Fibroblast of the aortic adventitia (primary cell): ENCODE measurements at places on chromosomes 1 and 21. TPM values are rescaled to one million over a fixed set of nuclear protein-coding genes. Genes with fewer than 3 reads are reported as not detected.

The FCRL4 gene
- total RNA-seq, result not detected in 2 replicates

The CACNA1E gene
- total RNA-seq, result not detected in 2 replicates

The TRIM62 gene
- total RNA-seq, result 3.1 and 10.7 TPM in 2 replicates

The C8B gene
- not detected in 2 replicates for total RNA-seq

The TTC13 gene
- 7.4 and 15.1 TPM in 2 replicates for total RNA-seq

The ATF6 gene
- 13.7 and 32.8 TPM in 2 replicates for total RNA-seq

The GREM2 gene
- total RNA-seq, result 2.0 and 26.8 TPM in 2 replicates

The SERPINC1 gene
- not detected in 2 replicates for total RNA-seq

The C1QC gene
- total RNA-seq, result not detected in 2 replicates

The TEX38 gene
- not detected in 2 replicates for total RNA-seq

The BGLAP gene
- total RNA-seq, result 0.18 TPM in 1 of 2 replicates, not detected in the other

DNA sequence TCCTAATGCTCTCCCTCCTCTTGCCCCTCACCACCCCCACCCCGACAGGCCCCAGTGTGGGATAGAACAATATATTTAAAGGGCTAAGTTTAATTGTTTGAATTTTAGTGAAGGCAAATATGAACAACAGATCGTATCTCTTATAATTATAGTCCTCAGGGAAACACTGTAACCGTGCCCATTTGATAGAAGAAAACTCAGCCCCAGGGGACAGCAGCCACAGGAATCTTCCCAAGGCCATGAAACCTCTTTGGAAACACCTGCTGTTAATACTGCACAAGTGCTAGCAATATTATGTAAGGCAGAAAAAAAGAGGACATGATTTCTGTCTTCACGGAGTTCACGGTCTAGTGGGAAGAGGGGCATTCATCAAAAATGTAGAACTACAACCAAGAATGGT, 142.2 kb downstream of the URB2 start:
- no peak for DNase-seq

DNA sequence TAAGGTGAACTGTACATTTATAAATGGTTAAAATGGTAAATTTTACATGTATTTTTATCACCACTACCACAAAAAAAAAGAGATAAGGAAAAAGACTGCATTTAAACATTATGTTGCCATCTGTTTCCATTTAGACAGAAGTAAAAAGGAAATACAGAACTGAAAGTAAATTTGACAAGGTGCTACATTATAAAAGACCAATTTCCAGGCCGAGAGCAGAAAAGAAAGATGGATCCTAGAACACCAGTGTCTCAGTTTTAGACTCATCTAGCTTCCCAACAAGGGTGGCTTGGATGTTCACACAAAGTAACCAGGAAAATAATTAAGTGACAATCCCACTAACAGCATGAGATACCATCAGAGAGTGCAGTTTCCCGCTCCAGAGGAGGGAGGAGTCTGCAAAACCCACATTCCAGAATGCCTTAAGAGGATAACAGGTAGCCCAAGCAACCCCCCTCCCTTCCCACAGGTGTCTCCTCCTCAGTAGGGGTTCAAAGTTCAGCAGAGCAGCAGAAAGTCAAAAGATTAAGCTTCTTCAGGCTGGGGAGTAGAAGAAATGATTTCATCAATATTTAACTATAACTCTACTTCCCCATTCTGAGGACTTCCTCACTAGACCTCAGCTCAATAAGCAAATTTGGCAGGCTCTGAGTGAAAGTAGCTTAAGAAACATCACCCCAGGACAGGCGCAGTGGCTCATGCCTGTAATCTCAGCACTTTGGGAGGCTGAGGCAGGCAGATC, 11.8 kb downstream of the TPM3 start:
- DNase-seq, result no peak

GRCh38 chr1:39410915-39411436, 80.5 kb upstream of the BMP8A start:
- peak; percentile 97 for DNase-seq

- peak; percentile 83 for DNase-seq
Observed at GRCh38 chr1:214445831-214446614, 105.4 kb downstream of the PTPN14 start.

DNA sequence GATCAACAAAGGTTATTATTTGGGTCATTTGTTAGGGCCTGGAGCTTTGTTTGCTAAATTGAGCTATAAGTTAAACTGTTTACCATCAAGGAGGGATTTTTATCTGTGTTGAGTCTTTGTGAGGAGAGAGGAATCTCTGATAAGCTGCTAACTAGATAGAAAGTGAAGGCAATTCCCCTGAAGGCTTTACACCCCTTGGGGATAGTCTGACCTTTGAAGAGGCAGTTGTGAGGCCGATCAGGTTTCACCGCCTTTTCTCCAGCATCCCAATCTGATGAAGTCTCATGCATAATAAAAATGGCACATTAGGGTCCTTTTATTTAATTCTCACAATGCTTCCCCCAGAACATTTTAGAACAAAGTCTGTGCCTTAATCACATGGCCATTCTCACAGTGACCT, 21.8 kb downstream of the C1orf21 start:
- DNase-seq, result no peak

DNA sequence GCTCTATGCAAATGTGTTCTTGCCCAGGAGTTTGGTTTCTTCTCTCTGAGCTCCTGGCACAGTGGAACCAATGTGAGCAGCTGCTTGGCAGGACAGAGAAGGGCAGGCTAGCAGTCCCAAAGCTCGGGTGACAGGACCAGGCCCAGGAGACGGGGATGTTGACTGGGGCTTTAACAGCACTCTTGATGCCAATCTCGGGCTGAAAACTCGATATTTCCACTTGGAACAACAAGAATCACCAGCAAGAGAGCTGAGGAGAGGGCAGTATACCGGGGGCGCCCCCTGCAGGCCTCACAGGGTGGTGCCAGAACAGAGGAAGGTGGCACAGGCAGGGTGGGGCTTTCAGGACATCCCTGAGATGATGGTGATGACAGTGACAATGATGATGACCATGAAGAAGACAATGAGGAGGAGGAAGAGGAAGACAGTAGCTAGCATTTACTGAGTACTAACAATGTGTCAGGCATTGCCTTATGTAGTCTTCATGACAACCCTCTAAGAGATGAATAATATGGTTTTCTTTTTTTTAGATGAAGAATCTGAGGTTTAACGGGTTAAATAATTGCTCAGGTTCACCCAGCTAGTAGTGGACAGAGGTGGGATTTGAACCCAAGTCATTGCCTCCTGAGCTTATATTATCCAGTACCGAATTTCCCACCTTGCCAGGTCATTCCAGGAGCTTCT, 2.7 kb upstream of the KCNJ9 start:
- DNase-seq, result peak; percentile 15

DNA sequence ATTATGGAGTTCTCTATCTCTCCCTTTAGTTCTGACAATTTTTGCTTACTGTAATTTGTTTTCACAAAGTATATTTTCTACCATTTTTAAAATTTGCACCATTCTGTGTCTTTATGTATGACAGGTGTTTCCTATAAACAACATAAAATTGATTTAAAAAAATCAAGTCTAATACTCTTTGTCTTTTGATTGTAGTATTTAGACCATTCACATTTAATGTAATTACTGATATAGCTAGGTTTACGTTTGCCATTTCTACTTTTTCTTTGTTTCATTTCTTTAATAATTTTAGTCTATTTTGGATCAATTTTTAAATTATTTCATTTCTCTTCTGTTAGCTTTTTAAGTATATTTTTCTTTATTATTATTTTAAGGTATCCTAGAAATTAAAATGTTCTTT, 44.4 kb upstream of the LCE5A start:
- DNase-seq, result no peak

GRCh38 chr1:99869304-99869703, 19.1 kb downstream of the AGL start:
- peak; percentile 55 for DNase-seq

DNA sequence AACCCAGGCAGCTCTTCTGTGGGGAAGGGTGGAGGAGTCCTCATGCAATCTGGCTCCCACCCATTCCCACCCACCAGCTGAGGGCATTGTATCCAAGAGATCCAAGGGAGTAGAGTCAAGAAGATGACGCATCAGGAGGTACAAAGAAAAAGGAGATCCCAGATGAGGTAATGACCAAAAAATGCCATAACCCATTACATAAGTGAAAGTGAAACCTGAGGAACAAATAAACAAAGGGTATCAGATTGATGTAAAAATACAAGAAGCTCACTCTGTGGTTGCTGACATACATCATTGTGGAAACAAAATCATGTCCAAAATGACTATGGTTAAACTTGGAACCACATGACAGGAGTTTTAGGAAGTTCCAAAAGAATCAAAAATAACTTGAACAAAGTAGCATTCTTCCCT, 42.5 kb downstream of the CCN1 start:
- DNase-seq, result peak; percentile 88

DNA sequence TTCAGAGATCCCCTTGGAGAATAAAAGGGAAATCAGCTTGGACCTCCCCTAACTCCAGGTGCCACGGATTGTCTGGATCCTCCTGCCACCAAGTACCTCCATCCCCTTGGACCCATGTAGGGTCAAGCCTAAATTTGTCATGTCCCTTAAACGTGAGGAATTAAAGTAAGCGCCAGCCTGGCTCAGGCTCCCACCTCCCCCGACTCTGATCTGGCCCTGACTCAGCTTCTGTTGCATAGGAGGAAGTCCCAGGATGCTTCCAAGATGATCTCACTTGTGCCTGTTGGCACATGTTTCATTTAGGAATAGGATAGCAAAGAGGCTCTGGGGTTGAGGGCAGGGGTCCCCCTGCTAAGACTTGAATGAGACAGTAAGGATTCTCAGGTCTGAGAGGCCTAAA, 231.9 kb upstream of the JUN start:
- DNase-seq, result peak; percentile 66

DNA sequence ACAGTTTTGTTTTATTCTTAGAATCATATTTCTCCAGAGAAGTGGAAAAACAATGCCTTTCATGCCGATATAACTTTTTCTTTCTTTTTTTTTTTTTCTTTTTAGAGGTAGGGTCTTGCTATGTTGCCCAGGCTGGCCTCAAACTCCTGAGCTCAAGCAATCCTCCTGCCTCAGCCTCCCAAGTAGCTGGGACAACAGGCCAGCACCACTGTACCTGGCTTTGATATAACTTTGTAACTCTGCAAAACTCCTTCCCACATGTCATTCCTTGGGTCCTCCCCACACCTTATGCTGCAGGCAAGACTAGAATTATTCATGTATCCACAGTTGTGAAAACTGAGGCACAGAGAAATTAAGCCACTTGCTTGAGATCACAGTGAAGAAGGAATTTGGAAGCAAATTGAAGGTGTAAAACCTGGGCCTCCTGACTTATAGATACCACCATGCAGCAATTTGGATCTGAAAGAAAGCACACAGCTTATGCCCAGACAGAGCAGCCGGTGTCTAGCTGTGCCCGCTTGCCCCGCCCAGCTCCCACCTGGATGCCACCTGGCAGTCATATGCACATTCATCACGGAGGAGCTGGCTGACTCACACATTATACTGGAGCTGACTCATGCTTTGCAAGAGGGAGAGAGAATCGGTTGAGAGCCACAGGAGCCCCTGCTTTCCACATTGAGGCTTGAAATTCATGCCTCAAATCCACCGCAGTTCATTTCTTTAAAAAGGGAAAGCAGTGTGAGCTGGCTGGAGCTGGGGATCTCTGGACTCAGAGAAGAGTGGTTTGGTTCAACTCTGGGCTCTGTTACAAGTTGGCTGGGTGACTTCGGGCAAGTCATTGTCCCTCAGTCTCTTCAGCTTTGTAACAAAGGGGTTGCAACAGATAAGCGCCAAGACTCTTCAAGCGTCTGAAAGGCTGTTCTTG, 8.3 kb upstream of the SLC2A1 start:
- DNase-seq, result peak; percentile 84
